Endothelial cell of umbilical vein (primary cell): ENCODE measurements at places on chromosomes 1 and 21.

- peak; percentile 21 for DNase-seq
Observed at GRCh38 chr1:113912594-113913311, 7.6 kb downstream of the DCLRE1B start.

- no peak for DNase-seq
Observed at GRCh38 chr1:25145775-25146393, 86.4 kb downstream of the SYF2 start.

DNA sequence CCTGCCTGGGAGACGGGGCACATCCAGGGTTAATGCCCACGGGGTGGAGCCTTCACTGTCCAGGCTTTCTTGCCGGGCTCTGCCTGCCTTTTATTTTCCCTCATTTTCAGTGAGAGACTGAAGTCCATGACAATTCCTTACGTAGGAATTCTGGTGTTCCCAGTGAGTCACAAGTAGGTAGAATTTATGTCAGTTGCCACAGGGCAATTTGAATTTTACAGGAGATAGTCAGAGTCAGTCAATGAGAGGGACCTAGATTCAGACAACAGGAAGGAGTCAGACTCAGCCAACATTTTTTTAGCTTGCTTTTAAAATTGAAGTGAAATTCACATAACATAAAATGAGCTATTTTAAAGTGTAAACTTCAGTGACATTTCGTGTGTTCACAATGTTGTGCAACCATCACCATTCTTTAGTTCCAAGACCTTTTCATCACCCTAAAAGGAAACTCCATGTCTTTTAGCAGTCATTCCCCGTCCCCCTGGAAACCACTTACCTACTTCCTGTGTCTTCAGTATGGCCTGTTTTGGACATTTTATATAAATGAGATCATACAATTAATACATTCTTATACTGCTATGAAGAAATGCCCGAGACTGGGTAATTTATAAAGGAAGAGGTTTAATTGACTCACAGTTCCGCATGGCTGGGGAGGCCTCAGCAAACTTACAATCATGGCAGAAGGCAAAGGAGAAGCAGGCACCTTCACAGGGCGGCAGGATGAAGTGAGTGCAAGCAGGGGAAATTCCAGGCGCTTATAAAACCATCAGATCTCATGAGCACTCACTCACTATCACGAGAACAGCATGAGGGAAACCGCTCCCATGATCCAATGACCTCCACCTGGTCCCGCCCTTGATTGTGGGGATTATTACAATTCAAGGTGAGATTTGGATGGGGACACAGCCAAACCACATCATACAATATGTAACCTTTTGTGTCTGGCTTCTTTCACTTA is 14.6 kb downstream of the AJAP1 start:
- DNase-seq = no peak

GRCh38 chr1:85404408-85404807 is 60.6 kb downstream of the DDAH1 start:
- no peak for DNase-seq

GRCh38 chr21:45892156-45892915 is 89.2 kb upstream of the COL6A1 start:
- DNase-seq = no peak

DNA sequence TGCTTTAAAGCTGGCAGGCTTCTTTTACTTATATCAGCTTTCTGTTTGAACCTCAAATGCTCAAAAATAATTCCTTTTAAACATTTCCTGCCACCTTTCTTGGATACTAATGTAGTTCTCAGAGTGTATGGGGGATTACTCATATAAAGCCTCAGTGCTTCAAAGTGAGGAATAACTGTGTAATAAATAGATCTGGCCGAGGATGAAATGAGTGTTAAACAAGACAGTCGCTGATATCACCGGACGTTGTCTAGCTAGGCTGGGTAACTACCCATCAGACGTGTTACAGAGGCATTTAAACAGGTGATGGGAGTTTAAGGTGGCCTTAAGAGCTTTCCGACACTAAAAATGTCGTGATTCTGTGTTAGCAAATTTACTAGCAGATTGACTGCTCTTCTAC is 53.1 kb downstream of the VANGL2 start:
- DNase-seq = no peak

- no peak for DNase-seq
Observed at GRCh38 chr1:234942012-234942332, 186.7 kb downstream of the TOMM20 start.

- no peak for DNase-seq
Observed at GRCh38 chr21:44523567-44524413, 16.2 kb downstream of the KRTAP10-1 start.

- DNase-seq = peak; percentile 79
Observed at GRCh38 chr1:37811027-37811655, 3.1 kb upstream of the YRDC start.

- DNase-seq = no peak
Observed at GRCh38 chr1:21860971-21861370, 48.9 kb downstream of the LDLRAD2 start.

- no peak for DNase-seq
Observed at GRCh38 chr1:147515045-147515869, 26.0 kb upstream of the BCL9 start.

GRCh38 chr21:46243960-46244361 is 15.4 kb upstream of the LSS start:
- no peak for DNase-seq

DNA sequence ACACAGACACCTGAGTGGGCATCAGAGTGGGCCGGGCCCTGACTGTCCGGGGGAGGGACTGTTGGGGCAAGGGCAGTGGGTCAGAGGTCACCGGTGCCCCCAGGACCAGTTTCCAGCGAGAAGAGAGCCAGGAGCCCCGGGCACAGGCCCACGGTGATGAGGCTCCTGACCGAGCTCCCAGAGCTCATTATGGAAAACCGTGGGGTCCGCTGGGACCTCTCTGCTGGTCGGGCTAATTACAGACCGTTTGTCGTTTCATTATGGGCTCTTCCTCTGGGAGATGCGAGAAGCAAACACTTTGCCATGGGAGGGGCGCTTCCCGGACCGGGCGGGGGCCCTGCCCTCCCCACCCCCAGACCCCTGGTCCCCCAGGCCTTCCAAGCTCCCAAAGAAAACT is 12.0 kb upstream of the TTLL10 start:
- no peak for DNase-seq

DNA sequence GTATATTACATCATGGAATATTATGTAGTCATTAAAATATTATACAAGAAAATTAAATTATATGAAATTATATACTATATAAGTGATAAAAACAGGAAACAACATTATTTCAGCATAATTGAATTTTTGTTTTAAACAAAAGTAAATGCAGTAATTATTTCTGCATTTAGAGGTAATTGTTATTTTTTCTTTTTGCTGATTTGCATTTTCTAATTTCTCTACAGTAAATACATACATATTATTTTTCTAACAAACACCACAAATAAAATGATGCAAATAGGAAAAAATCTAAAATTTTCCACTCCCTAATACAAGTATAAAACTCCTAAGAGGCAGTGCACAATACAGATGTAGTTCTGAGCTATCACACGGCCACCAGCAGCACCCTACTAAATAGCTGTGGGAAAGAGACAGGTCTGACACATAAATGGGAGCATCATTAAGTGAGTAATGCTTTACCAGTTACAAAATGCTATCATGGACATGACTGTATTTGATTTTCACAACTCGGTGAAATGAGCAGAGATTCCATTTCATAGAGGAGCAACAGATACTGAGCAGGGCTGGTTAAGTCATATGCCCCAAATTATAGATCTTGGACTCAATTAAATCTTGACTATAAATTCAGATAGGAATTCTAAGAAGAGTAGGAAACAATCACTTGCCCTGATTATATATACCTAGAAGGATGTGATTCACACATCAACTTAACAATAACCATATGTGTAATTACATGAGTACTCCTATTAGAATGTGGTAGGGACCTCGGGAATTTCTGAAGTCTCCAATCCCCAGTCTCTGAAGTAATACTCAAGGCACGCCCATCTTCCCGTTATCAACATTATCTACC is 49.0 kb downstream of the NRIP1 start:
- no peak for DNase-seq

DNA sequence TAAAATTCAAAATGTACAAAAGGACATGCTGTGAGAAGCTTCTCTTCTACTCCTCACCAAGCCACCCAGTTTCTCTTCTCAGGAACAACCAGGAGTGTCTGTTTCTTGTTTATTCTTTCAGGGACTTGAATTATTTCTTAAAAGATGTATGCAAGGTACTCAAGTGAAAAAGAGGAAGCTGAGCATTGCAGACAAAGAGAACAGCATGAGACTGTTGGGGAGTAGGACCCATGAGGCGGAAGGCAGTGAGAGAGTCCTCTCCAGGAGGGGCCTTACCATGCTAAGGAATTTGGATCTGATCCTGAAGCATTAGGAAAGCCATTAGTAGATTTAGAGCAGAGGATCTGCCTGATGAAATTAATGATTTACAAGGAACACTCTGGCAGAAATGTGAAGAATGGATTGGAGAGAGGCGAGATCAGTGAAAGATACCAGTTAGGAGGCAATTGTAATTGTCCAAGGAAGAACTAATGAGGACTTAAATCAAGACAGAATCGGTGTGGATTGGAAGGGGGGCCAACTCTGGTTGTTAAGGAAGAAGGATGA is 14.7 kb upstream of the SSX2IP start:
- DNase-seq = no peak

GRCh38 chr1:62406576-62406975 is 30.3 kb upstream of the USP1 start:
- DNase-seq = no peak

DNA sequence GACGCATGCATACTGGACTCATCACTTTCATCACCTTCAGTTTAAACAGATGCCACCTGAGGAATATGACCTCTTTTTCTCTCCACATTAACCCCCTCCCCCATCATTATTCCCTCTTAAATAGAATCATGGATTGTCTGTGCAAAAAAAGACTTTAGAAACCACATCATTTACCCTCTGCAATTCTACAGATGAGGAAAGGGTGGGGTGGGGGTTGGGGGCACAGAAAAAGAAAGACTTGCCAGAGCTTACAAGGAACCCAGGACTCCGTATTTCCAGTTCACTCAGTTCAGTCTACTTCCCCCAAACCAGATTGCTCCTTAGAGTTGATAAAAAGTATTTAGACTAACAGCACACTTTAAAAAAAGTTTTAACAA is 26.2 kb upstream of the NFIA start:
- no peak for DNase-seq

DNA sequence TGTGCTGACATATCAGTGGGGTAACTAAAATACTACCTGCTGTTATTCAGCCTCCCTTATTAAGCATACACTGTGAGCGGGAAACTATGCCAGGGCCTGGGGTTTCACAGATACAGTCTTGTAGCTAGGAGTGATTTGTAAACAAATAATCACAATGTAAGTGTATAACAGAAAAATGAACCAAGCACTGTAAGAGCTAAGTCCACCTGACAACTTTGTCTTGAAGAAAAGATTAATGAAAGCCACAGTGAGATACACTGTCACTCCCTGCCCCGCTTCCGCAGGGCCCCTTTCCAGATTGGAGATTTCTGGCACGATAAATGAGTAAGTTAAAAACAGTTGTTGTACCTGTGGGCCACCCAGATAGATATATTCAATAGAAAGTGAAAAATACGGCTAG is 4.8 kb downstream of the RCAN3 start:
- DNase-seq = no peak

- DNase-seq = no peak
Observed at GRCh38 chr1:115991909-115992308, 15.6 kb downstream of the SLC22A15 start.

DNA sequence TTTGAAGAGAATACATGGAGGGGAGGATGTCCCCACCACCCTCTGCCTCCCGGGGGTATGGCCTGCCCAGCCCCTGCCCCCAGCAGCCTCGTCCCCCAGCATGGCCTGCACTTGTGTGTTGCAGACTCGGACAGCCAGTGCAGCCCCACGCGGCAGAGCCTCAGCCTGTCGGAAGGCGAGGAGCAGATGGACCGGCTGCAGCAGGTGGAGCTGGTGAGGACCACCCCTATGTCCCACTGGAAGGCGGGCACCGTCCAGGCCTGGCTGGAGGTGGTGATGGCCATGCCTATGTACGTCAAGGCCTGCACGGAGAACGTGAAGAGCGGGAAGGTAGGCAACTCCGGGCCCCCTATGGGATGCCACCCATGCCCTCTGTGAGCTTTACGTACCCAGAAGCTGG is 59.5 kb upstream of the TMEM51 start:
- no peak for DNase-seq

GRCh38 chr1:151159373-151159772 is 2.9 kb downstream of the TNFAIP8L2 start:
- DNase-seq = no peak

- DNase-seq = no peak
Observed at GRCh38 chr1:64967381-64967780, 1.0 kb upstream of the JAK1 start.
